ENCODE measurements at places on chromosomes 12 and 14.

GRCh38 chr12:49345825-49346658 lies 646 bp upstream of the DNAJC22 start:
- no peak for DNase-seq

DNA sequence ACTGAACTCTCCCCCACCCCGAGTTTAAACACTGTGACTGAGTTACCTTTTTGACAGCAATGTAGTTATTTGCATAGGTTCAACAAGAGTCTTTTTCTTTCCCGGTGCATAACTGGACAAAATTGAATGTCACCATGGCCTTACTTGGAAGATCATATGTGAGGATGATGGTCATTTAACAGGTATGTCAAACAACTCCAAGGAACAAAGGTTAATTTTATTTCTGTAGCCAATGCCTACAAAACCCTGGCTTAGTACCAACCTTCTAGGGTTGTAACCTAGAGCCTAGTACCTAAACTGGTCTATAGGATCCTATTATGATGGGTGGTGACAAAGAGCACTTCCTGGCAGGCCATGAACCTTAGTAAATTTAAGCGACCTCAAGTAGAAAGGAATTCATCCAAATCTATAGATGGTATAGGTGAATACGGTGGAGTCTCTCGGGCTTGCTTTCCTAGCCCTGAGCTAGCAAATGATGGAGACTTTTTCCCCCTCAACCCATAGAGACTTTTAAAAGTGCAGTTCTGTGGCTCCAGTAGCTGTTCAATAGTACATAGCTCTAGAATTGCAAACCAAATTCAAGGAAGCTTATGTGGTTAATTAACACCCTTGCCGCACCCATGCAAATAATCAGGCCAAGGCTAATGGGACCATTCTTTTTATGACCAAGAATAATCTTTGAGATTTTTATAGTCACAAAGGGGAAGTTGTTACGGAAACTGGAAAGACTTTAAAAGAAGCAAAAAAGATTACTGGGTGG lies 89.0 kb downstream of the SLC38A1 start:
- DNase-seq = no peak

GRCh38 chr12:25792031-25792430 lies 166.5 kb upstream of the RASSF8 start:
- DNase-seq = no peak

GRCh38 chr14:68626386-68626785 lies 166.5 kb downstream of the ZFP36L1 start:
- DNase-seq = no peak

- no peak for DNase-seq
Measured at GRCh38 chr12:88325076-88325815, 183.1 kb downstream of the TMTC3 start.

GRCh38 chr12:47237751-47238211 lies 158.0 kb upstream of the AMIGO2 start:
- DNase-seq = no peak

DNA sequence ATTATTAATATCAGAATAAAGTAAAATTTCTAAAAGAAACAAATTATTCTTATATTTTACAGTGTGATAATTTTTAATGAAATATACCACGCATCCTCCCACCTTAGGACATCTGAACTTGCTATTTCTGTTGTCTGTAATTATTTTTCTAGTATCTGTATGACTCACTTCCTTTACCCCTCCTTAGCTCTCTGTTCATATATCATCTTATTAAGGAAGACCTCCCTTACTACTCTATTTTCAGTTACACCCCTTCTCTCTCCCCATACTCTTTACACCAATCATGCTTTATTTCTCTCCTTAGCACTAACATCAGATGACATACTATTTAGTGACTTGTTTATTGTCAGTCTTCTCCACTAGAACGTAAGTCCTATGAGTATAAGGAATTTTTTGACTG lies 34.2 kb upstream of the C12orf50 start:
- no peak for DNase-seq

- DNase-seq = no peak
Measured at GRCh38 chr14:34951286-34951685, 31.5 kb upstream of the SRP54 start.

DNA sequence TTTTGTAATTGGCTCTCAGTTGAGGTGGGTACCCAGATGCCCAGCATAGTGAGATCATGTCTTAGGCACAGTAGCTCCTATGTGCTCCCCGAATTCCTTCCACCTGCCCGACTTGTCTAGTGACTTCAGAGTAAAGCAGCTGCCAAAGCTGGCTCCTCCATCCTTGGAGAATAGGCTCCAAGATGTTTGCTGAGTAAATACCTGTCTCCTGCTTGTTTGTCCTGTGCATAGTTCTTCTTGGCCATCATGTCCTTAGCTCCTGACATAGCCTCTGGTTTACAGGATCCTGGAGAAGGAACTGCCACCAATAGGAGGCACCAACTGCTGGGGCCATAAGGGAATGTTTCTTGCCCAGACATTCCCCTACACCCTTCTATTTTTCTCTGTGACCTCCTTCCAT lies 52.6 kb upstream of the CISTR start:
- no peak for DNase-seq

DNA sequence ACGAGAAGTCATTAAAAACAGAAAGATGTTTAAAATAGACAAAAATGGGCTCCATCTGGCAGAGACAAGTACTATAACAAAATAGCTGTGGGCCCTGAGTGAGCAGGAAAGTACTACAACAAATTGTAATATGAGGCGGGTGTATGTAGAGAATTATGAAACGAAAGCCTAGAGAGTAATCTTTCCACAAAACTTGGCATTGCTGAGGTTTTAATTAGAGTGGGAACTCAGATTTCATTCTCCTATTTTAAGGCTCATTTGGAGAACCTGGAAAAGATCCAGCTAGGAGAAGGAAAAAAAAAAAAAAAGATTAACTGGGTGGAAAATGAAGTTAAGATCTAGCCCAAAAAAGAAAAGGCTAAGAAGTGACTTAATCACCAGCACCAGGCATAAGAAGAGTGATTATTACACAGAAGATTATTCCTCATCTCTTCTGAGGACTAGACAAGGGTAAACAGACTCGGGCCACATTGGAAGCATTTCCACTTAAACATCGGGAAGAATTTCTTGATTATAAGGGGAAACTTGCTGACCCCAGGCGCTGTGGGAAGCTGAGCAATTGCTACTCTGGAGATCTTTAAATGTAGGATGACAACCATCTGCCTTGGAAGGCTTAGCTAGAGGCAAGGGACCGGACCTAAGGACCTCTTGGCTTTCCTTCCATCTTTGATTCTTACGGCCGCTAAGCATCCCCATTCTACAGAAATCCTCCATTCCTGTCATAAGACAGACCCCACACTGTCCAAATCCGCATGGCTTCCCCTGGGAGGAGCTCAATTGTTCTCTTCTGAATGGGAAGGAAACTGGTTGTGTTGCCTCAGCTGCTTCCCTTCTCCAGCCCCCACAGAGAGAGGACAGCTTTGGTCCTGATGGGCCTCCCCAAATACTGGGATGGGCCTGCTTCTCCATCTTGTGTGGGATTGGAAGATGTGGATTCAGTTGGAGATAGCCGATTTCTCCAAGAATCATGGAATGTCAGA lies 40.6 kb downstream of the IGF1 start:
- no peak for DNase-seq

DNA sequence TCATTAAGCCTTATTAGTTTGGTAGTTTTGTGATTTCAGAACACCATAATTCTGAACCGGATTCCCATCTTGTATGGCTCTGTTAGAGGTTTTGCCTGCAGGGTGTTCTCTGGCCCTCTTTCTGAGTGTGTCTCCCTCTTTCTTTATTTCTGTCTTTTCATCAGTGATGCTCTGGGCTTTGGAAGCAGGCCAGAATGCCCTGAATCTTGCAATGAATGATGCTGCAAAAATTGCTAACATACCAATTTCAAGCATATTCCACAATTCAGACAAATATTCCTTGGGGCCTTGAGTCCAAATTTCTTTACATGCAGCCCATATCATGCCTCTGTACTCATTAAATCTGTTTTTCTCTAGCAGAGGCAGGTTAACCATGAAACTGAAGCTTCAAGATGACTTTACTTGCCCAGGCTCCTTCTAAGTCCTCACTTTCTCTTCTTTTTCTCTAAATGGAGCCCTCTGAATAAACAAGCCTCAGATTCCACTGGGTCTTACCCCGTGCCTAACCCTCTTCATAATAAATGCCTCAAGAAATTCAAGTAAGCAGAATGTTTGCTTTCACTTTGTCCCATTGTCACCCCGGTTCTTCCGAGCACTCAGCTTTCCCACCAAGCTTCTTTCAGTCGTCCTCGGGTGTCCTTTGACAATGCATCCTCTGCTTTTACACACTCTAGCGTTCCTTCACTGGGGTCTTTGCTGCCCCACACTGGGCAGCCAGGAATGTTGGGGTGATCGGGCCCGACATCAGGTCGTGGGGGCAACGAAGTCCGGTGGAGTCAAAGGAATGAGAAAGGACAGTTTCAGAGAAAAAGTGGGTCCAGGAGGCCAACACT lies 78.8 kb upstream of the SLC38A4 start:
- DNase-seq = no peak

- no peak for DNase-seq
Measured at GRCh38 chr12:53596920-53597363, 29.2 kb downstream of the ATF7 start.

- no peak for DNase-seq
Measured at GRCh38 chr14:65041434-65041915, 54.8 kb downstream of the FNTB start.

GRCh38 chr12:33795536-33795935 lies 226.8 kb upstream of the ALG10 start:
- no peak for DNase-seq

- no peak for DNase-seq
Measured at GRCh38 chr12:26062566-26062965, 62.3 kb downstream of the BHLHE41 start.
